RPMI8226 (cell line): ENCODE measurements at places on chromosomes 4 and X.

DNA sequence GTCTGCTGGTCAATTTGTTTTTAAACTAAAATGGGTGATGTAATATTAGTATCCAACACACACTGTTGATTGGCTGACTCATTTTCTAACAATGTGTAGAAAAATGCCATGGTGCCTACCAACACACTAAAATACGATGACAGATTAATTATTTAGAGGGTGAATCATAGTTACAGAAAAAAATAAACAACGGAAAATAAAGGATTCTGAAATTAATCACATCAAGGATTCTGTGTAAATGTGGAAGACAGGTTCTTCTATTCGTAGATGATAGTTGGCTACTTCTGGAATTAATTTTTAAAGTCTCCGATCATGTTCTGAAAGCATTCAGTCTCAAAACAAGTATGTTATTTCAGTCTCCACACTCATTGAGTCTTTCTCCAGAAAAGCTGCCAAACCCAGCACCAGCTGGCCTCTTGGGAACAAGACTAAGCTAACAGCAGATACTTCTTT, 8.2 kb upstream of the IQCM start:
- no peak for DNase-seq

- no peak for DNase-seq
Observed at GRCh38 chr4:148563684-148564083, 121.5 kb upstream of the NR3C2 start.

GRCh38 chrX:109372716-109373115, 109.2 kb downstream of the GUCY2F start:
- no peak for DNase-seq

GRCh38 chrX:3177851-3178250, 136.6 kb downstream of the ARSF start:
- no peak for DNase-seq

- DNase-seq, result no peak
Observed at GRCh38 chrX:72027024-72027913, 104.4 kb downstream of the RTL5 start.

GRCh38 chrX:136146614-136147314, 569 bp upstream of the FHL1 start:
- peak; percentile 13 for DNase-seq

- DNase-seq, result no peak
Observed at GRCh38 chr4:27577951-27578350, 717.3 kb downstream of the STIM2 start.

DNA sequence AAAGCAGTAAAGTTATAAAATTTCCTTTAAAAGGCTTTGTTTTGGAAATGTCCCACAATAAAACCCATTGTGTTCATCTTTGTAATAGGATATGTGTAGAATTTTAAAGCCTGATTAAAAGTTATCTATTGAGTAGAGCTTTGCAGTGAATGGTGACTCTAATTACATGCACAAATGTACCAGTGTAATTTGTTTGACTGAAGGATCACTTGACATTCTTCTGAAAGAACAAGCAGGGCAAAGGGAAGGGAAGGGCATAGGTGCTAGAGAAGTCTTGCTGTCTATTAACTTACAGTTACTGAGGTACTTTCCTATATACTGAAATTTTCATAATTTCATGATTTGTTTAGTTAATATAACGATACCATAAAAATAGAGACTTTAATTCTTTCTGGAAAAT, 70.8 kb downstream of the STIM2 start:
- no peak for DNase-seq

DNA sequence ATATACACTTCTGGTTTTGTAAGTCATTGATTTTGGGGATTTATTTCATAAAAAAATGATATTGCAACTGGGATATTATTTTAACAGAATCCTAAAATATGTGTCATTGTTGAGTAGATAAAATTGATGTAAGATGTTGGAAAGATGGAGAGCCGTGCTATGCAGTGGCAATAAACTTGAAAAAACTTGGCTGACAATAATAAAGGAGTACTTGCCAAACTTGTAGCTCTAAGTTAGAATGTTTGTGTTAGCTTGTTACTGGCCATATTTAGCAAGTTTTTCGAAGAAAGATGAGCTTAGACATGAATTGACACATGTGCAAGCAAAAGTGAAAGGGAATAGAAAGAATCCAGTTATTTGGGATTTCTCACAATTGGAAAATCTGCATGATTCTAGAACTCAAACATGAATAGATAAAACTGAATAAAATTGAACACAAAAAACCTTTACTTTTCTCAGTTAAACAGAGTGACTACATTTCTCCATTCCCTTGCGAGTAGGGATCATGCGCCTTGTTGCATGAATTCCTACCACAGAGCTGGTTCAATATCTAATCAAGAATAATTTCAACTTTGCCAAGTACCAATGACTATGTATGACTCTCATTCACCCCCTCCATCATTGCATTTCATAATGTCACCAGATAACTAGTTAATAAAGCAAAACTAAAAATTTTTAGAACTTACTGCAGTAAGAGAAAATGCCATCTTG, 327.8 kb downstream of the CAMK2D start:
- DNase-seq, result no peak

- DNase-seq, result no peak
Observed at GRCh38 chrX:132016628-132017430, 6.3 kb upstream of the STK26 start.

GRCh38 chr4:38935391-38936073, 67.9 kb downstream of the FAM114A1 start:
- DNase-seq, result no peak

GRCh38 chrX:290476-291166, 9.4 kb downstream of the PLCXD1 start:
- no peak for DNase-seq
